ENCODE measurements at places on chromosomes 1 and 21. TPM values are rescaled to one million over a fixed set of nuclear protein-coding genes. Genes with fewer than 3 reads are reported as not detected.

C8B gene
- not detected for total RNA-seq

NCF2 gene
- total RNA-seq, result not detected

RBM11 gene
- 0.32 TPM for total RNA-seq

GUCA2B gene
- not detected for total RNA-seq

PPCS gene
- 78.3 TPM for total RNA-seq
